ENCODE measurements at places on chromosomes 11 and 22.

DNA sequence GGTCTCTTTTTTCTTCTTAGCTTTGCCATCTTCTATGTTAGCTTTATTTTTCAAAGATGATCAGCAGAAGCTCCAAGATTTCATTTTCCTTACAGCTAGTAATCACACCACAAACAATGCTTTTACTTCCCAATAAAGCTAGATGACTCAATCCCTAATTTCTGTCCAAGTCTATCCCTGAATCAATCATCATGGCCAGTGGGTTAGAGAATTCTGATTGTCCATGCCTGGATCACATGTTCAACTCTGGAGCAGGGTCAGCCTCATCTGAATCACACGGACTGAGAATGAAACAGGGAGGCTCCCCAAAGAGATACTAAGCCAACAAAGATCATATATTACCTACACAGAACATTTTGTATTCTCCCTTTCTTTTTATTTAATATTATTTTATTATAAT lies 79.6 kb downstream of the BBOX1 start:
- no peak for DNase-seq

GRCh38 chr11:66228521-66228920 lies 39.9 kb upstream of the RAB1B start:
- no peak for DNase-seq

DNA sequence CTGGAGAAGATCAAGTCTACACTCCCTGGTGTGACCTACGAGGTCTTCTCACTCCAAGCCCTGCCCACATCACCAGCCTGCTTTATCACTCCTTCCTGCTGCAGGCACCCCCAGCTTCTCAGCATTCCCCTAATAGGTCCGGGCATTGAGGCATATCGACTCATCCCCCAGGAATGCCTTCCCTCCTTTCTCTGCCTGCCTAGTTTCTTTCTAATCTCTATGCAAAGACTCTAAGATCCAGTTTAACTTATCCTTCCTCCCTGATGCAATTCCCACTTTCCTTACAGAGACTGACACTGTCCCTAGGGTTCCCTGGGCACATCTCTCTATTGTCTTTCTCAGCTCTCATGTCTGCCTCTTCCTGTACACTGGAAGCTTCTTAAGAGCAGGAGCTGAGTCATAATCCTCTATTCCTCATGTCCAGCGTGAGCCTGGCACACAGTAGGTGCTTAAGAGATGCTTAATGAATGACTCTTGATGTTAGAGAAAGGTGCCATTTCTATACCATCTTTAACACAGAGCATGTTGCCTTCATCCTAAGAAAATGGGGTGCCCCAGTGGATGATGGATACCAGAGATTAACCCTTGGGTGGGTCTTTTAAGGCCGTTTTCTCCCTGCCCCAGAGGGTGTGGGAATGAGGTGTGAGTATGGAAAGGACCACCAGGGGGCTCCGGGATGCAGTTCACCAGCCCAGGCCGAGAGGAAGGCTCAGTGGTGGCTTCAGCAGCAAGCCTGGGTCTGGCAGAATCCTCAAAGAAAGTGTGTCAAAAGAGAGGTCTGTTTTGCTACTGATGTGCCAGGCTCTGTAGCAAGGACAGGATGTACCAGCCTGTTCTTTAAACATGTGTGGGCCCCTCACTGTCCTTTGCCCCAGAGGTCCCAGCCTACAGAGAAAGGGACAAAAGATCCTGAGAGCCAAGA lies 34.7 kb downstream of the PARVA start:
- DNase-seq, result peak; percentile 26

- no peak for DNase-seq
Measured at GRCh38 chr11:108592591-108593213, 866 bp downstream of the EXPH5 start.

GRCh38 chr11:45470151-45470793 lies 184.1 kb upstream of the SYT13 start:
- no peak for DNase-seq

DNA sequence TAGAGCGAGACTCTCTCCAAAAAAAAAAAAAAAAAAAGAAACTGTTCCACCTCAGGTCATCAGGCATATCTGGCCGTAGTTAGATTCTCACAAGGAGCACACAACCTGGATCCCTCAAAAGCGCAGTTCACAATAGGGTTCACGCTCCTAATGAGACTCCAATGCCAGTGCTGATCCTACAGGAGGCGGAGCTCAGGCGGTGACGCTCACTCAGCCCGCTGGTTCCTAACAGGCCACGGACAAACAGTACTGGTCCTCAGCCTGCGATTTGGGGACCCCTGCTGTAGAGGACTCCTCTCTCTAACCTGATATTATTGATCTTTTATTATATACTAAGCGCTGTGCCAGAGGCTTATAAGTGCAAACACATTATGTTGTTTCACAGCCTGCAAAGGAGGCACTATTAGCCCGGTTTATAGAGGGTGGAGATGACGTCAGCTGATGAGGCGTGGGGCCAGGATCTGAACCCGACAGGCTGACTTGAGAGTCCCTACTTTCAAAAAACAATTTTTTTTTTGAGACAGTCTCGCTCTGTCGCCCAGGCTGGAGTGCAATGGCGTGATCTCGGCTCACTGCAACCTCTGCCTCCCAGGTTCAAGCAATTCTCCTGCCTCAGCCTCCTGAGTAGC lies 4.9 kb upstream of the MAFF start:
- no peak for DNase-seq

DNA sequence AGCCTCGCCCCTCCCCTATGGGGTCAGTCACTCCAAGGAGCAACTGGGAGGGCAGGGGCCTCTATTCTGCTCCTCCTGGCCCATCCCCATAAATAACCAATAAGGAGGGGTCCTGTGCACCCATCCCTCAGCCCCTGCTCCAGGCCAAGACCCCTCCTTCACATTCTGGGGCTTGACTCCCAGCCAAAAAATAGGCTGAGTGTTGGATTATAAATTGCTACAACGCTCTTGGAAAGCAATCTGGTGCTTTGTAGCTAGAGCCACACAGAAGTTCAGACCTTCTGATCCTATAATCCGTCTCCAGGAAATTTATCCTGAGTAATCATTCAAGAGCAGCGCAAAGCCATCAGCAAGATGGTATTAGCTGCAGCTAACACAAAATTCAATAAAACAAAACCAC lies 42.5 kb downstream of the ABCC8 start:
- DNase-seq, result no peak

DNA sequence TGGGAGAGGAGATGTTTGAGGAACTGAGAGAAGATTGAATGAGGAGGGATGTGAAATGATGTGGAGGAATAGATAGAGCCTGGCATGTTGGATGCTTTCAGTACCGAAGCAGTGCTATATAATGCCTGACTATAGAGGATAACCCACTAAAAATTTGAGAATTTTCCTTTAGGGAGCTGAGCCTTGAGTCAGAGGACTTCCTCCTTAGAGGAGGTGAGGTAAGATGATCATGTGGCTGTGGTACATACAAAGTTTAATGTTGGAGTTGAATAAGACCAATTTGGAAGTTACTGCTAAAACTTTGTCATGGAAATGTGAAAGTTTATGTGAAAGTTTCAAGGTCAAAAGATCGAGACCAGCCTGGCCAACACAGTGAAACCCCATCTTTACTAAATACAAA lies 66.9 kb downstream of the YAP1 start:
- DNase-seq, result no peak

GRCh38 chr11:112425121-112425520 lies 164.5 kb upstream of the PLET1 start:
- DNase-seq, result no peak

GRCh38 chr11:10695833-10696232 lies 2.3 kb upstream of the IRAG1 start:
- DNase-seq, result no peak

DNA sequence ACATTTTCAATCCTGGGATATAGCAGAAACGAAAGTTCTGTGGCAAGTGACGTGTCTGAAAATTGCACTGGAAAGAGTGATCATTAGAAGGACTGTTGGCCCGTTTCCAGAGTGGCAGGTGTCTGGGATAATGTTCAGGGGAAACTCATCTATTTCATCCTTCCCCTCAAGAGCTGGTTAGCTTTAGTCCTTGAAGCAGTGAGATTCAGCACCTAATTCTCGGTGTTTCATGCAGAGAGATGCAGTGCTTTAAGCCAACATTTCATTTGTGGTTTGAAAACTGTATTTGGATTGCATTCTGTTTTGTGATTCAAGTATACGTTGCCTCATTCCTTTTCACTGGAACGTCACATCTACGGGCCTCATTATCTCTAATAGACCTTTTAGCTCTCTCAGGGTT lies 205.0 kb upstream of the RAG2 start:
- peak; percentile 72 for DNase-seq

DNA sequence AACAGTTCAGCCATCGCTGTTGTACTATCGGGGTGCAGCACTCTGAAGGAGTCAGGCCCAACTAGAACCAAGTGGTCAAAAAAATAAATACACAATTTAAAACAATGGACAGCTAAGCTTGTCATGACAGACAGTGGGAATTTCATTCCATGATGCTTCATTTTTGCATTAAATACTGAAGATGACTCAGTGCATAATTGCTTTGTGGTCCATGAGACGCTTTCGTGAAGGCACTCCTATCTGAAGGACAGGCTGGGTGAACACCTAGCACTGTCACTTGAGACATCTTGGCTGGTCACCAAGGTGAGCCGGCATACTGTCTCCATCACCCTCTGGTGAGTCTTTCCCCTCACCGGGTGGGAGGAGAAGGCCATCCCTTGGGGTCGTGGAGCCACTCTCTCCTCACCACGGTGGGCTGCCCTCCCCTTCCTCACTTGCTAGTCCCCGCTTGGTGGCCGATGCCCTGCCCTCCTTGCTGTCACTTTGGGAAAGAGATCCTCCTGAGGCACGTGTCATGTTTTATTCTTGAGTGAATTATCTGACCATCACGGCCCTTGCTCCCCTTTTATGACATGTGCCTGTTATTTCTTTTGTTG lies 4.9 kb upstream of the TESMIN start:
- DNase-seq, result no peak

GRCh38 chr11:127451861-127452260 lies 451.3 kb upstream of the KIRREL3 start:
- no peak for DNase-seq

- DNase-seq, result no peak
Measured at GRCh38 chr11:133753150-133753549, 92.2 kb downstream of the SPATA19 start.

DNA sequence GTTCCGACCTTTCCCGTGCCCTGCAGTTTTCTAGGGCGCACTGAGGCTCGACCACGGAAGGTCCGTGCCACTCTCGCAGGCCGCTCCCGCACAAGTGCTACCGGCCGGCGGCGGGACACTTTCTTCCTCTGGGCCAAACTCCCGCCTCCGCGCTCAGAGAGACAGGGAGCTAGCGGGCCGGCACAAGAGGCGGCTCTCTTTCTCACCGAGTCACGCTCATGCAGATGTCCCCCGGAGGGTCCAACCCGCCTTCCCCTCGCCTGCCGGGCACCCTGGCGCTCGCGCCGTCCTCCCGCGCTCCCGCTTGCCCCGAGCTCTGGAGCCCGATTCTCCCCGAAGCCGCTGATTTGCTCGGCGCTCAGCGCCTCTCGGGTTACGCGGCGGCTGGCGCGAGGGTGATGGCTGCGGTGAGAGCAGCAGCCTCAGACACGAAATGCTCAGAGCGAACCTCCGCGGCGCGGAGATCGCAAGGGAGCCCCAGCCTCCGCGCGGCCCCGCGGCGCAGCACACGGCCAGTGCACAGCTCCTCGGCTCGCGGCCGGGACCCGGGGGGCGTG lies 1.0 kb downstream of the LMO1 start:
- peak; percentile 46 for DNase-seq

- DNase-seq, result no peak
Measured at GRCh38 chr11:73659961-73660360, 13.6 kb downstream of the PLEKHB1 start.

- no peak for DNase-seq
Measured at GRCh38 chr11:46697303-46697702, 3.1 kb downstream of the ARHGAP1 start.

- DNase-seq, result no peak
Measured at GRCh38 chr22:23119494-23120414, 22.0 kb downstream of the RSPH14 start.

DNA sequence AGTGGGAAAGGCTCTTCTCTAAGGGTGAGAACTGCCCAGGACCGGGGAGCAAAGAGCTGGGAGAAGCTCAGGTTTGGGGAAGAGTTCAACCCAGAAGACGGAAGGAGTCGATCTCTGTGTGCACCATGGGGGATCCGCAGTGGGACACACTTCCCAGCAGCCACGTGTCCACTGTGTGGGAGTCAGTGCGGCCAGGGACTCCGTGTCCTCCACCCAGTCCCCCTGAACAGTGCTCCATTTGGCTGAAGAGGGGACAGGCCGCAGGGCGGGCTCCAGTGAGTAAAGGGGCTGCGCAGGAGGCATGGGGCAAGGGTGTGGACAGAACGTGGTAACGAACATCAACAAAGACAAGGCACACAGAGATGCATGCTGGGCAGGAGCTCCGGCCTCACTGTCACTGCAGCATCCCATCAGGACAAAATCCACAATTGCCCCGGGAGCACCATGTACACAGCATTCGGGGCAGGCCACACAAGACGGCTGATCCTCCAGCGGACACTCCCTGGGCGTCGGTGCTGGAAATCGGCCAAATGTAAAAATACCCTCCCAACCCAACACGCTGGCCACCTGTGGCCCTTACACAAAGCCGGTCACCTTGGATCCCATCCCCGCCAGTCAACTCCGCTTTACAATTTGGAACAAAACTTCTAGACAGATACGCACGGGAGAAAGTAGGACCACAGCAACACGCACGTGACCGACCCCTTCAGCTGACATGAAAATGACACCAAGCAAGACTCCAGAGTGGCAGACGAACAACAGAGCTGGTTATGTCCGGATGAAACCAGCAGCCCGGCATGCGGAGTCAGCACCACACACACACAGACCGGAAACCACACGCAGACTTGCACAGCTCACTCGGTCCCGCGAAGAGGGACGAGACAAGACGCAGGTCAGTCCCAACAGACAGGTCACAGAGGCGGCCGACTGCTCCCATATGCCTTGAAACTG lies 366.8 kb downstream of the SHANK2 start:
- DNase-seq, result no peak

DNA sequence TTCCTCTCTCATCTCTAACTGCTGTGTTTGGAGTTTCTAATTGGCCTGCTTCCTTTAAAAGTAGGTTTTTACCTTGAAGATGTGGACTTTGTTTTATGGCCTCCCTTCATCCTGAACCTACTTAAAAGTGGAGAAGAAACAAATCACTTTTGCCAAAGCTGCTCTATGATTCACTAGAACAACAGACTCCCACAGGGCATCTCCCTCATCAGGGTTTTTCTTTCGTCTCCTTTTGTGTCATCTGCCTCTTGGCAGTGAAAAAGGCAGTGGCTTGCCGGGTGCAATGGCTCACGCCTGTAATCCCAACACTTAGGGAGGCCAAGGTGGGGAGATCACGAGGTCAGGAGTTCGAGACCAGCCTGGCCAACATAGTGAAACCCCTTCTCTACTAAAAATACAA lies 186.6 kb upstream of the MTNR1B start:
- no peak for DNase-seq

All from NCI-H1930 (cell line).